ENCODE measurements at places on chromosomes 11 and 22. TPM values are rescaled to one million over a fixed set of nuclear protein-coding genes. Genes with fewer than 3 reads are reported as not detected.

SCGB1A1 gene
- 3,364 TPM for total RNA-seq

AGBL2 gene
- total RNA-seq = 6.0 TPM

FREY1 gene
- total RNA-seq = 0.53 TPM

LARGE2 gene
- total RNA-seq = 5.0 TPM

ACR gene
- 0.62 TPM for total RNA-seq

- no peaks in the 10 kb centered on the region for H3K4me1 ChIP-seq
- no peaks in the 10 kb centered on the region for H3K27me3 ChIP-seq
- DNase-seq = no peak
These were observed 43.1 kb upstream of the GRAMD1B start for GRCh38 chr11:123386796-123387510.

DNA sequence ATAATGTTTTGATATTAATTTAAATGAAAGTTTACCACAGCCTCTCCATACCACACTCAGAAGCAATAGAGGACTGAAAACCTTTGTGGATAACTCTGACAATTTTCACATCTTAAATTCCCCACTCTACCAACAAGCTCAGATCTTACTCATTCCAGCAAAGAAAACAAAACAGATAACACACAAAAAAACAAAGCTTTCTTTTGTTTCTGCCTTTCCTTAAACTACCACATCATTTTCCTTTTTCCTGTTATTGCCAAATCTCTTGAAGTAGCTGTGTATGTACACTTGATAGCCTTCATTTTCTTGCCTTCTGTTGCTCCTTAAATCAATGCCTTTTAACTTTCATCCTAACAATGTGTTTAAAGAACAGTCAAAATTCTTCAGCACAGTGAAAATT, 484.9 kb downstream of the NTM start:
- H3K27ac ChIP-seq = no peak overlapping the region
- H3K27me3 ChIP-seq = no peaks in the 10 kb centered on the region
- no peak for DNase-seq
- no peaks in the 10 kb centered on the region for H3K36me3 ChIP-seq
- H3K4me3 ChIP-seq = no peak overlapping the region

GRCh38 chr22:24407278-24407665, 20.1 kb upstream of the ADORA2A start:
- H3K27me3 ChIP-seq = no peaks in the 10 kb centered on the region
- peaks cover 26% of the 10 kb centered on the region for H3K36me3 ChIP-seq
- H3K4me3 ChIP-seq = no peak overlapping the region
- H3K4me1 ChIP-seq = peaks cover 55% of the 10 kb centered on the region
- no peak overlapping the region for H3K27ac ChIP-seq

DNA sequence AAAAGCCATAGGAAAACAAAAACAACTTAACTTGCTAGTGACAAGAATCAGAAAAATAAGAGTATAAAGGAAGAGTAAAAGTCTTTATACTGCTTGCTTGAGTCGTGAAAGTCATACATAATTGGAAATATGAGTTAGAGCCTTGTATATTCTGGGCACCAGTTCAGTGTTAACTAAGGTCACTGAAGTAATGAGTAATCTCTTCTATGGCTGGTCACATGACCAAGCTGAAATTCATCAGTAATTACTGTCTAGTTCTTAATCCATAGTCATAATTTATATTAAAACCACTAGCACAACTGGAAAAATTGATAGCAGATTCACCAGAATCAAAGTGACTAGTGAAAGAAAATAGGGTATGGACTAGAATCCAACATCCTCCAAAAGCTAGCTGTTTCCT, 84.4 kb upstream of the SLC5A12 start:
- H3K27ac ChIP-seq = no peak overlapping the region
- no peak for DNase-seq

DNA sequence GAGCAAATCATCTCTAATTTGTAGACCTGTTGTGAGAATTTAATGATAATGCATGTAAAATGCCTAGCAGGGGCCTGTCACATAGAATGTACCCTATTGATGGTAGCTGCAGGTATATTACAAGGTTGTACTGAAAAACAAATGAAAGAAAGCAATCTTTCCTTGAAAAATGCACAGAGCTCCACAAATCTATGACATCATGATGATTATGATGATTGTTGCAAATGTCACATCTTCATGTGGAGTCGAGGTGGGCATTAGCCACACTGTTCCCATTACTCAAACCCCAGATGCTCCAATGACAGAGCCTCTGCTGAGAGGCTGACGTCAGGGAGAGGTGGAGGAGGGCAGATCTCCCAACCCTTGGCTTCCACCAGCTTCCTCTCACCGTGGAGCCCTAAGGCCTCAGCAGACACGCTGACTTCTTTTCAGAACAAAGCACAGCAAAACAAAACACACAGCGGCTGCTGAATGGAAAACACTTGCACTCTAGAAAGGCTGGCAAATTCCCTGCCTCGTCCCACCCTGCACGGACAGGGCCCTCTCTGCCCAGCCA, 298.3 kb downstream of the KIRREL3 start:
- H3K4me1 ChIP-seq = no peaks in the 10 kb centered on the region
- no peaks in the 10 kb centered on the region for H3K36me3 ChIP-seq
- no peak for DNase-seq
- H3K27ac ChIP-seq = no peak overlapping the region

GRCh38 chr11:124642628-124643027, 20.0 kb downstream of the TBRG1 start:
- H3K36me3 ChIP-seq = peaks cover 34% of the 10 kb centered on the region
- H3K4me1 ChIP-seq = peaks cover 7% of the 10 kb centered on the region
- H3K27ac ChIP-seq = no peak overlapping the region
- no peaks in the 10 kb centered on the region for H3K27me3 ChIP-seq
- no peak overlapping the region for H3K4me3 ChIP-seq
- DNase-seq = no peak
